ENCODE measurements at places on chromosomes 16 and 17. TPM values are rescaled to one million over a fixed set of nuclear protein-coding genes. Genes with fewer than 3 reads are reported as not detected.

Gene KIF18B
- polyA plus RNA-seq: 10.6 TPM

Gene C16orf54
- not detected for polyA plus RNA-seq

Gene FAM83G
- 10.3 TPM for polyA plus RNA-seq

Gene TP53TG3F
- not detected for polyA plus RNA-seq

Gene KRT14
- polyA plus RNA-seq: 0.11 TPM

DNA sequence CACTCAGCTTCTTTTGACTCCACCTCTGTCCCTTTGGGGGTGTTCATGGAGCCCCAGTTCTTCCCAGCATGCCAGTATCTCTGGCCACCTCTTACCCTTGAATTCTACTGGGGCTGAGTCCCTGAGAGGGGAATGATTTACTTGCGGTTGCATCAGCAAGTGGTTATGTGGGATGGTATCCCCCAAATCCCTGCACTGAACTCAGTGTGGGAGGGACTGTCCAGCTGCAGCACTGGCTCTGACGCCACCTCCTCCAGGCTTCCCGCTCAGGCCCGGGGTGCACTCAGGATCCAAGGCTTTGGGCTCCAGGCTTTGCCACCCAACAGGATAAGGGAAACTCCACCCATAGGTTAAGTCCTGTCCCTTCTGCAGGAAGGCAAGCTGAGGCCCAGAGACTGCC, 21.1 kb upstream of the BRD7 start:
- no peak for DNase-seq

DNA sequence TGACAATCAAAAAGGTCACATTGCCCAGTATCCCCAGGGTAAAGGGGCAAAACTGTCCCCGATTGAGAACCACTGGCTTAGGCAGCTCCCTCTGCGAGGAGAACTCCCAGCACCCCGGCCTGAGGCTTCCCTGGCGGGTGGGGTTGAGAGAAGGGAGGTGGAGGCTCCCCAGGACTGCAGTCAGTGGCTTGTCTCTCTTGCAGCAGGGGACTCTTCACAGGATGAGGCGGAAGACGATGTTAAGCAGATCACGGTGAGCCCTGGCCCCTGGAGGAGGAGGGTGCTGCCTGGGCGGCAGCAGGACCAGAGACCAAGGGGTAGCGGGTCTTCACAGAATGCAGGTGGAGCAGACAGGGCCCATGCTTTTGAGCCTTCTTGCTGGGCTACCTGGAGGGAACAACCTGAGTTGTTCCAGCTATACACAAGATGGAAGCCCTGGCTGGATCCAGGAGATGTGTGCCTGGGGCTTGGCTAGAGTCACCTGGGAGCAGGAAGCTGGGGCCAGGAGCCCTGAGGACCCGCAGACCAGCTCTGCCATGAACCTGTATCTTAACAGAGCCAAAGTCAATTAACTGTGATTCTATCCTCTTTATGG, 16.8 kb downstream of the POLR3E start:
- no peak for DNase-seq

DNA sequence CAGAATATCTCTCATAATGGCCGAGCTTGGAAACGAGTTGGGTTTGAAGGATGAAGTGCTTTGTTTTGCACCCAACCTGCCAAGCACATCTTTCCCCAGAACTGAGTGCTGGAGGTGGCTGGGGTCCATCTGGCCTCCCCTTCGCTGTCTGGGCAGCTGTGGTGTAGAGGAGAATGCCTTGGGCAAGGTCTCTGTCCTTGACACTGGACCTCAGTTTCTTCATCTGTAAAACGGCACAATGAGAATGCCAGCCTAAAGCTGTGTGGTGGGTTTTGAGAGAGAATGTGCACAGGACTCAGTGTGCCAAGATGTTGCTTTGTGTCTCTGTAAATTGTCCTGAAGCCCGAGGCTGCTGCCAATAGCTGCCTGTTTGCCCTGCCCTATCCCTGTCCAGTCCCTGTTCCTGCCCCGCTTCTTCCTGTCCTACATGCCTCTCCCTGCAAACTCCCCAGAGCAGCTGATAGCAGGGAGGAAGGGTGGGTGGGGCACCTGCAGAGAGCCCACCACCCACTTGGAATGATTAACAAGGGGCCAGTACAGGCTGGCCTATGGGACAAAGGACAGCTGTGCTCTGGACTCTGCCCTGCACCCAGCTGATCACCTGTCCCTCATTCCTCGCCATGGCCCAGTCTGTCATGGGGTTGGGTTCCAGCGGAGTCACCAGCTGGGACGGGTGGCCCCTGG, 15.3 kb downstream of the LASP1 start:
- DNase-seq: no peak

GRCh38 chr17:9937241-9937761, 32.2 kb upstream of the RCVRN start:
- DNase-seq: no peak

DNA sequence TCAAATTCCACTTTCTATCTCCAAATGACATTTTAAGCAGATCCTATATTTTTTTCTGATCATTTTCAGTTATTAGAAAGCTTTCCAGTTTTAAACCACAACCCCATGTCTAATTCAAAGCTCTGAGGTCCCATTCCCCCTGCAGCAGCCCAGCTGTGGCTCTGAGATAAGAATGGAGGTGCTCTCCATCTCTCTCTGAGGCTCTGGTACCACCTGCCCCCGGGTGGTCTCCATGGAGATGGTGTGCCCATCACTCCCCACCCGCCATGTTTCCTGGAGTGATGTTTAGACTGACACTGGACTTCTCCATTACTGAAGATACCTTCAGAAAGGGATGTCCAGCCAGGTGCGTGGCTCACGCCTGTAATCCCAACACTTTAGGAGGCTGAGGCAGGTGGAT, 68.1 kb upstream of the SEC14L1 start:
- no peak for DNase-seq

- no peak for DNase-seq
These were observed 6.0 kb upstream of the GRB2 start for GRCh38 chr17:75411328-75412067.

GRCh38 chr16:67993207-67994039, 5.9 kb downstream of the DPEP2 start:
- no peak for DNase-seq

GRCh38 chr16:79049040-79049439, 551.5 kb downstream of the MAF start:
- DNase-seq: no peak

DNA sequence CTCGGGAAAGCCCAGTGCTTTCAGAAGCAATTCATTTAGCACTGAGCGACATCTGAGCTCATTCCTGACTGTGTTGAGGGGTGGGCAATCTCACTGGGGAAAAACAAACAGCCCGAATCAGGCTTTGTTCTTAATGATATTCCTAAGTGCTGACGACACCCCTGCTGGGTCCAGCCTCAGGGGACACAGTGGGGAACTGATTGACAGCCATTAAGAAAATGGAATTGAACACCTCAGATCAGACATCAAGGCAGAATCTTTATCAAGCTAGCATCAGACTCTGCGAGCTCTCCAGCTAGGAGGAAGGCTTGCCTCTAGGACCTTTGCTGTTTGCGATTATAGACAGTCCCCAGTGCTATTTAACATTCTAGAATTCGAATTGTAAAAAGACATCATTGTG, 22.5 kb upstream of the LYRM9 start:
- no peak for DNase-seq

DNA sequence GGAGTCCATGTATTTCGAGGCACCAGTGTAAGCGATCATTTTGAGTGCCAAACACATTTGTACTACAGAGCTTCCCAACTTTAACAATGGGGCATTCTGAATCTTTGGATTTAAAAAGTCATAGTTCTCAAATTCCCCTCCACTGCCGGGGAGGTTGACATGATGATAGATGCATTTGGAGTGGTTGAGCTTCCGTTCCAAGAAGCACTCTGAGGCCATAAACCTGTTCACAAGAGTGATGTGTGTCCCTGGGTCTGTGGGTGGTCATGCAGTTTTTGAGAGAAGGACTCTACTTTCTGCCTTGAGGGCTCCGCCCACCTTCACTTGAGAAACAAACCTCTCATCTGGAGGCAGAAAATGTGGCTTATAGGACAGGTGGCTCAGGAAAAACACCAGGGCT, 43.7 kb downstream of the IRX5 start:
- DNase-seq: no peak

All from BJ (cell line).